ENCODE measurements at places on chromosomes 2 and 18.

DNA sequence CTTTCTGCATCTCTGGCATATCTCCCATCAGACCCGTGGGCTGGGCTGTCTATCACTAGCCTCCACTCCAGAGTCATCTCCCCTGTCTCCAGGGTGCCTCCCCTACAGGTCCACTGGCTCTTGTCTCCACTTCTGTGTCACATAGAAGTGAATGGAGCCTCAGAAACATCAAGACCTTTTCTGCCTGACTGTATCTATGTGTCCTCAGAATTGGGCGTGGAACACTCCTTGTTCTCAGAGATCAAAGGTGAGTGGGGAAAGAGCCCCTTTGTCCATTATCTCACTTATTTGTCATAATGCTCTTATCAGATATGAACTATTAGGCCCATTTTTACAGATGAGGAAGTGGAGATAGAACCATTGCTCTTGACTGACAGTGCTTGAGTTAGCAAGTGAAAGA lies 211.0 kb downstream of the CYRIA start:
- DNase-seq: no peak
- H3K27me3 ChIP-seq: no peaks in the 10 kb centered on the region
- H3K4me1 ChIP-seq: no peaks in the 10 kb centered on the region
- no peaks in the 10 kb centered on the region for H3K36me3 ChIP-seq
- no peak overlapping the region for H3K27ac ChIP-seq

GRCh38 chr2:85278361-85278760 lies 49.4 kb downstream of the TGOLN2 start:
- H3K36me3 ChIP-seq: no peaks in the 10 kb centered on the region
- H3K27me3 ChIP-seq: peaks cover 2% of the 10 kb centered on the region
- no peaks in the 10 kb centered on the region for H3K4me1 ChIP-seq
- DNase-seq: no peak

GRCh38 chr18:59466980-59467379 lies 107.9 kb upstream of the LMAN1 start:
- DNase-seq: no peak
- no peak overlapping the region for H3K4me3 ChIP-seq
- H3K36me3 ChIP-seq: no peaks in the 10 kb centered on the region
- H3K27ac ChIP-seq: no peak overlapping the region
- H3K4me1 ChIP-seq: no peaks in the 10 kb centered on the region

GRCh38 chr2:196399722-196400691 lies 228.6 kb upstream of the STK17B start:
- H3K27me3 ChIP-seq: no peaks in the 10 kb centered on the region
- no peak overlapping the region for H3K4me3 ChIP-seq
- H3K27ac ChIP-seq: no peak overlapping the region
- no peak for DNase-seq
- H3K4me1 ChIP-seq: no peaks in the 10 kb centered on the region

DNA sequence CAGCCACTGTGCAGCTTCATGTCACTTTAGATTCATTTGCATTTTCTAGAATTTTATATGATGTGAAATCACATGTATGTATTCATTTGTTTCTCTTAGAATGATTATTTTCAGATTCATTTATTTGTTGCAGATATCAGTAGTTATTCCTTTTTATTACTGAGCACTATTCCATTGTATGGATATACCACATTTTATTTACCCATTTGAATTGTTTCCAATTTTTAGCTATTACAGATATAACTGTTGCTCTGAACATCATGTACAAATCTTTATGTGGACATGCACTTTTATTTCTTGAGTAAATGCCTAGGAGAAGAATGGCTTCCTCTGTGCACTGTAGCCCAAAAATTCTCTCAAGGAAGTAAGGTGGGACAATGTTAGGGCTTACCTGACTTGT lies 767.8 kb upstream of the FANCL start:
- DNase-seq: no peak
- no peaks in the 10 kb centered on the region for H3K4me1 ChIP-seq
- no peak overlapping the region for H3K27ac ChIP-seq
- no peak overlapping the region for H3K4me3 ChIP-seq
- peaks cover 2% of the 10 kb centered on the region for H3K27me3 ChIP-seq
- no peaks in the 10 kb centered on the region for H3K36me3 ChIP-seq

GRCh38 chr2:151280271-151280670 lies 9.2 kb downstream of the NMI start:
- no peak overlapping the region for H3K27ac ChIP-seq
- no peak overlapping the region for H3K4me3 ChIP-seq
- H3K36me3 ChIP-seq: peaks cover 56% of the 10 kb centered on the region
- no peaks in the 10 kb centered on the region for H3K27me3 ChIP-seq
- DNase-seq: no peak

- peaks cover 92% of the 10 kb centered on the region for H3K4me1 ChIP-seq
- DNase-seq: peak; percentile 69
Measured at GRCh38 chr2:236545814-236546480, 23.7 kb upstream of the ACKR3 start.

DNA sequence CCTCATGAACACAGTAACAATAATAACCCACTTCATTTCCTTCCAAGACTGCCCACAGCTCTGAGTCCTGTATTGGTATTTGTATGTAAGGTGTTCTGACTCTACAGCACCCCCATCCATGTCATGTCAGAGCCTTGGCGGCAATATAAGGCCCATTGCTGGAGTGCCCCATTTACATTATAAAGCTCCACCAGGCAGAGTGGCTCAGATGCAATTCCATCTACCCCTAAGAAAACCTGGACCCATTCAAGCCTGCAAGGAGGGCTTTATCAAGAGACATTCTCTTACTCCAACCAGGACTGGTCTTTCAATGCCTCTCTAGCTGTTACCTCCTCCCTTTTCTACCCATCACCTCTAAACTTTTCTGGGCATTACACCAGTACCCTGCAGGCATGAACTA lies 101.6 kb downstream of the ANTXR1 start:
- H3K4me3 ChIP-seq: no peak overlapping the region
- no peaks in the 10 kb centered on the region for H3K36me3 ChIP-seq
- peaks cover 2% of the 10 kb centered on the region for H3K4me1 ChIP-seq

GRCh38 chr2:57802243-57802642 lies 244.4 kb upstream of the VRK2 start:
- no peaks in the 10 kb centered on the region for H3K27me3 ChIP-seq
- H3K36me3 ChIP-seq: no peaks in the 10 kb centered on the region
- H3K4me3 ChIP-seq: no peak overlapping the region
- DNase-seq: no peak
- no peaks in the 10 kb centered on the region for H3K4me1 ChIP-seq
- H3K27ac ChIP-seq: no peak overlapping the region

- DNase-seq: no peak
- peaks cover 4% of the 10 kb centered on the region for H3K4me1 ChIP-seq
- H3K27me3 ChIP-seq: no peaks in the 10 kb centered on the region
- no peak overlapping the region for H3K27ac ChIP-seq
- H3K4me3 ChIP-seq: no peak overlapping the region
Measured at GRCh38 chr18:46134920-46135675, 30.9 kb downstream of the HAUS1 start.

All from activated CD8-positive, alpha-beta T cell treated with anti-CD3 and anti-CD28 coated beads, Interleukin-2, amount 10 ng/mL, durations not matched to agents 7 days and 5 days (primary cell).